SJSA1 (cell line): ENCODE measurements at places on chromosomes 7 and 10. TPM values are rescaled to one million over a fixed set of nuclear protein-coding genes. Genes with fewer than 3 reads are reported as not detected.

GRCh38 chr10:74025380-74025978 is 27.6 kb downstream of the VCL start:
- H3K27me3 ChIP-seq, result no peaks in the 10 kb centered on the region
- no peak for DNase-seq
- no peak overlapping the region for H3K27ac ChIP-seq
- H3K4me3 ChIP-seq, result no peak overlapping the region
- H3K4me1 ChIP-seq, result peaks cover 80% of the 10 kb centered on the region

GRCh38 chr7:95593343-95593742 is 3.0 kb downstream of the PDK4 start:
- no peak for DNase-seq
- H3K4me3 ChIP-seq, result no peak overlapping the region
- H3K4me1 ChIP-seq, result peaks cover 6% of the 10 kb centered on the region

DNA sequence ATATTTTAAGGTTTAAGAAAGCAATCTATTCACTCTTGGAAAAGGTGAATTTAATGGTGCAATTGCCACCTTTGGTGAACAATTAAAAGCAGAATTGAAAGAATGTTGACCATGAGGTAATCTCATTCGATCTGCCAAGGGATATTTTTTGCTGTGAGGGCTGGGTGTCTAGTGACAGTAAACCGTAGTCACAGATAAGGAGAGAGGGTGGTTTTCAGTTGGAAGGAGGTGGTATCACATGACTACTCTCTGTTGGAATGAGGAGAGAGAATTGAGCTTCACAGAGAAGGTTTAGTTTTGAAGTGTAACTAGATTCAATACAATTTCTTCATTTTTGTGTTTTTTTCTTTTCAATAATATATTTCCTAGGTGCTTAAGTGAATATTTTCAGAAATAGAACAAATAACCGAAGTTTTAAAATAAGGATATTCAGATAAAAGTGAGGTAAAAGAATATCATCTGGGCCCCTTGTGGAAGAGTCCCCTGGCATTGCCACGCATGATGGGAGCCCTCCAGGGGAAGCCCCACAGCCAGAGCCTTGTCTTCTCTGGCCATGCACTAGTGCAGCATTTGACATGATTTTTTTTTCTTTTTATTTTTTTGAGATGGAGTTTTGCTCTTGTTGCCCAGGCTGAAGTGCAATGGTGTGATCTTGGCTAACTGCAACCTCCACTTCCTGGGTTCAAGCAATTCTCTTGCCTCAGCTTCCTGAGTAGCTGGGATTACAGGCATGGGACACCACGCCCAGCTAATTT is 73.4 kb downstream of the GPR141 start:
- no peak overlapping the region for H3K27ac ChIP-seq
- no peaks in the 10 kb centered on the region for H3K4me1 ChIP-seq
- DNase-seq, result no peak
- H3K27me3 ChIP-seq, result no peaks in the 10 kb centered on the region; the same call in 1 of the 2 replicates

GRCh38 chr10:22531441-22531840 is 182.9 kb downstream of the PIP4K2A start:
- no peaks in the 10 kb centered on the region for H3K27me3 ChIP-seq
- H3K4me1 ChIP-seq, result peaks cover 10% of the 10 kb centered on the region
- no peak overlapping the region for H3K4me3 ChIP-seq
- peaks cover 5% of the 10 kb centered on the region; the same call in 1 of the 2 replicates for H3K36me3 ChIP-seq
- DNase-seq, result no peak
- no peak overlapping the region for H3K27ac ChIP-seq

DNA sequence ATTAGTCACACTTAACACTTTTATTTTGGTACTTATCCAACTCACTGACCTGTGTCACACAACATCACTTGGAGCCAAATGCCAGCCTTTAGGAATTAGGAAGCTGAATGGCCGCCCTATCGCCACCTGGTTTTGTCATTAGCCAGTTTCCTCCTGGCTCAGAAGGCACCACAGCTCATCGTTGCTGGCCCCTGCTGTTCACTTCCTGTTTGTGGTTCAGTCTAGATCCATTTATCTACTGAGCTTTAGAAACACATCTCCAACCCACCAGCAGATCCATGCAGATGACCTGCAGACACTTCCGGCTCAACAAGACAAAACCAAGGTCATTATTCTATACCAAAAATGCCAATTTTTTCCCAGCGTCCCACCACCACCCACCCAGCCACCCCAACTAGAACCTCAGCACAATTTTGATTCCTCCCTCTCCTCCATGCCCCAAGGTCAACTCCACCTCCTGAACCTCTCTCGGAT is 193.5 kb upstream of the NEBL start:
- no peak overlapping the region for H3K27ac ChIP-seq
- no peaks in the 10 kb centered on the region for H3K27me3 ChIP-seq
- no peak for DNase-seq
- H3K4me1 ChIP-seq, result no peaks in the 10 kb centered on the region

DNA sequence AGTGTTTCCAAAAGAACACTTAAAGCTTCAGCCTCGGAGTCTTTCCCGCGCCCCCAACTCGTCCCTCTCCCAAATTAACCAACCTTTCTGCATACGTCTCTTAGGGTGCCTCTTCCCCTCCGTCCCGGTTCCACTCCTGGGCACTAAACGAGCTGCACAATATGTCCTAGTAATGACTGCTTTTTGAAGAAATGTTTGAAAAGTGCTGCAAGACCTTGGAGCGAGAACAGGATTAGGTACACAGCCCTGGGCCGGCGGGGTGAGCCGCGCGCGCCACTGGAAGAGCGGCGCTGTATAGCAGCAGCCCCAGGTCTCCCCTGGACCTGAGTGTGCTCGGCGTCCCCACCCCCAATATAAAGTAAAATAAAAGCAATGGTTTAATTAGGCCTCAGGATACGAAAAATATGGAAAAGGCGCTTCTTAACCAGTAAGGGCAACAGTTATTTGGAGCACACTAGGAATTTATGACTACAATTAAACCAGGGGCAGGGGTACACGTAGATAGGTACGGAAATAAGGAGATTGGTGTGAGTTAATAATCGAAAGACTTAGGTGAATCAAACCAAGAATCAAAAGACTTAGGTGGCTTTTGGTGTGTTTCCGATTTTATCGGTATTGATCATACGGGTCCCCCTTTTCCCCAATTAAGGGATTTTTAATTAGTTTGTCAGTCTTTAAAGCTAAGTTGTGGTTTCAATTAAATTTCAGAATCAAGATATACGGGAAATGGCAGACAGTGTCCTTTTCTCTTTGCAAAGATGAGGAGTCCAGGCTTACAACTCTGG is 1.9 kb downstream of the TET1 start:
- peaks cover 14% of the 10 kb centered on the region for H3K4me1 ChIP-seq
- no peak overlapping the region for H3K4me3 ChIP-seq
- DNase-seq, result no peak
- no peaks in the 10 kb centered on the region for H3K27me3 ChIP-seq
- peaks cover 7% of the 10 kb centered on the region; the same call in 1 of the 2 replicates for H3K36me3 ChIP-seq
- no peak overlapping the region for H3K27ac ChIP-seq

- no peak overlapping the region for H3K4me3 ChIP-seq
- no peaks in the 10 kb centered on the region for H3K4me1 ChIP-seq
- no peak for DNase-seq
- H3K27ac ChIP-seq, result no peak overlapping the region
- H3K36me3 ChIP-seq, result no peaks in the 10 kb centered on the region
Observed at GRCh38 chr7:125032943-125033342, 103.3 kb upstream of the POT1 start.

DNA sequence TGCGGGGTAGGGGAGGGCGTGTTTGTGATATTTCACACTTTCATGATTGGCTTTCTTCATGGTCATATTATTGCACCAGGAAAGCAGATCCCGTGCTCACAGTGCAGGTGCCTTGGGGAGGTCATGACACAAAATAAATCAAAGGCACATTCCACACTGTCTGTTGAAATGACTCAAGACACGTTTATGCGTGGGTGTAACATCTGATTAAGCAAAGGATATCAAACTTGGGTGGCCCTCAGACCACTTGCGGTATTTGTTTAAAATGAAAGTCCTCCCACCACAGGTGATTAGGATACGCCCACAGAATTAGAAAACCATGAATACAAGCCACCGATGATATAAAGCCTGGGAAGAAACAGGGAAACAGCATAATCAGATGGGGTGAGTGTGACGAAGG is 51.1 kb downstream of the SVIL start:
- H3K27ac ChIP-seq, result peak overlapping the region; percentile 56
- no peaks in the 10 kb centered on the region for H3K36me3 ChIP-seq
- H3K4me1 ChIP-seq, result peaks cover 21% of the 10 kb centered on the region

DNA sequence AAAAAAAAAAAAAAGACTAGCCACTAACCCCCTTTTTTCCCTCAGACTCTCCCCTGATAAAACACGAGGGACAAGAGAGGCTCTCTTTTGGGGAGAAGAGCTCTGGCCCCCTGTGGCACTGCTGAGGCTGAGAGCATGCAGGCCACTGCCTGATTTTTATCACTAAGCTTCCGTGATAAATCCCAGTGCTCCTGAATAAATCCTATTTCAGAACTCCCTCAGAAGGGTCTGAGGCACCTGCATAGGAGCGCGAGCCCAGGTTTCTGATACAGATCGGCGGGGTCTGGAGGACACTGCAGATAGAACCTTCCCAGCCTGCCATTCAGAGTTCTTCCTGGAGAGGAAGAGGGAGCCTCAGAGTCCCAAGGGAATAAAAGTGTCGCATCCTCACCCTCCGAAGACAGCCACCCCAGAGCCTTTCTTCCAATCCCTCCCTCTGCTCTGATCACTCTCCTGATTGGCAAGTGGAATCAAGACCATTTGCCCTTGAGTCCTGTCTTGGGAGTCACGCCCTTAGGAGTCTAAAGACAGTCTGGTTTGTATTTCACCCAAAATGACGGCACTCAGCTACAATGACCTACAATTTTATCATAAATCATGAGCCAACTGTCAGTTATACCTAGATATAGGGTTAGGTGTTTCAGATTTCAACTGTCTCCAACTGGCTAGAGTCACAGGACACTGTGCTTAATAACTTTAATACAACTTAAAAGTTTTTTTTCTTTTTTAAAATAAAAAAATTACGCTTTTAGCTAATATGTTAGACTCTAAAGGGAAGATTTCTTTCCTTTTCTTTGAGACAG is 153.5 kb downstream of the RNF216 start:
- no peak overlapping the region for H3K4me3 ChIP-seq
- H3K27ac ChIP-seq, result no peak overlapping the region
- no peak for DNase-seq
- peaks cover 52% of the 10 kb centered on the region for H3K36me3 ChIP-seq
- H3K27me3 ChIP-seq, result no peaks in the 10 kb centered on the region

DNA sequence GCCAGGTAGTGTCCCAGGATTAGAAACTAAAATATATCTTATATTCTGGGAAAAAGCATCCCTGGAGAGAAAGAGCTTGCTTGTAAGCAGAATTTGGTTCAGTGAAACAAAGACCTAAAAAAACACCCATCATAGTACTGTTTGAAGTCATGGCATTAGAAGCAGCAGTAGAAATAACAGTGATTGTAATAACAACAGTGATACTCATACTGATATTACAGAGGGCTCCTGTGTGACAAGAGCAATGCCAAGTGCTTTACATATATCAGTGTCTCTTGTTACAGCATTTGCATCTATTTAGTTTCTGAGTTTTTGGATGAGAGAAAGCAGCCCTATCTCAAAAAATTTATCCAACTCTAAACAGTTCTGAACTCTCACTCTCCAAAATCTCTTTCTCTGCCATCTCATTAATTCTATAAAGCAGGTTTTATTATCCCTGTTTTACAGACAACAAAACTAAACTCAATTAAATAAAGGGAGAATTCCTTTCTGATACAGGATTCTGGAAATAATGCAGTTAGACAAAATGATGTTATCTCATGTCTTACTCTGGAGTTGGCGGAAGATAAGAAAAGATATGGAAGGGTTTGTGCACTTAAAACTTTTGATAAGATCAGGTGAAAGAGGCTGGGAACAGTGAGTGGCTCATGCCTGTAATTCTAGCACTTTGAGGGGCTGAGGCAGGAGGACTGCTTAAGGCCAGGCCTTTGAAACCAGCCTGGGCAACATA is 146.5 kb upstream of the AOAH start:
- no peaks in the 10 kb centered on the region for H3K27me3 ChIP-seq
- DNase-seq, result no peak
- no peaks in the 10 kb centered on the region for H3K4me1 ChIP-seq

- no peak overlapping the region for H3K4me3 ChIP-seq
- no peaks in the 10 kb centered on the region for H3K27me3 ChIP-seq
Observed at GRCh38 chr7:153087498-153087897, 327.9 kb downstream of the ACTR3B start.

DNA sequence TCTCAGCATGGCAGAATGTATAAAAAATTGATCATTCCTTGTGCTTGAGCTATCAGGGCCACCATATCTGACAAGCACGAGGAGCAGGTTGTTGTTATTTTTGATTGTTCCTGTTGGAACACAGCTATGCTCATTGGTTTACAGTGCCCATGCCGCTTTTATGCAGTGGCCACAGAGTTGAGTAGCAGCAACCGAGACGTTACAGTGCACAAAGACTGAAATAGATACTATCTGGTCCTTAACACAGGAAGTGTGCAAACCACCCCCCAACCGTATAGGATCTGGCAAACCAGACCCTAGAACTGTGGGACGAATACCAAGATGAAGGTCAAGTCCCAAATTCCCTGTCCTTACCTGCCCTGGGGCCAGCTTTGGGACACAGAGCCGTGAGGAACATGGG is 216.6 kb downstream of the KLF6 start:
- no peaks in the 10 kb centered on the region for H3K36me3 ChIP-seq
- H3K27me3 ChIP-seq, result no peaks in the 10 kb centered on the region
- no peak for DNase-seq
- H3K27ac ChIP-seq, result no peak overlapping the region
- H3K4me1 ChIP-seq, result no peaks in the 10 kb centered on the region

- H3K36me3 ChIP-seq, result no peaks in the 10 kb centered on the region
- H3K27ac ChIP-seq, result no peak overlapping the region
- no peak overlapping the region for H3K4me3 ChIP-seq
- H3K27me3 ChIP-seq, result 0 out of 2 replicates have a peak, but pooled peaks cover 2% of the 10 kb centered on the region
- H3K4me1 ChIP-seq, result no peaks in the 10 kb centered on the region
Observed at GRCh38 chr7:36736090-36736898, 12.0 kb upstream of the AOAH start.

DNA sequence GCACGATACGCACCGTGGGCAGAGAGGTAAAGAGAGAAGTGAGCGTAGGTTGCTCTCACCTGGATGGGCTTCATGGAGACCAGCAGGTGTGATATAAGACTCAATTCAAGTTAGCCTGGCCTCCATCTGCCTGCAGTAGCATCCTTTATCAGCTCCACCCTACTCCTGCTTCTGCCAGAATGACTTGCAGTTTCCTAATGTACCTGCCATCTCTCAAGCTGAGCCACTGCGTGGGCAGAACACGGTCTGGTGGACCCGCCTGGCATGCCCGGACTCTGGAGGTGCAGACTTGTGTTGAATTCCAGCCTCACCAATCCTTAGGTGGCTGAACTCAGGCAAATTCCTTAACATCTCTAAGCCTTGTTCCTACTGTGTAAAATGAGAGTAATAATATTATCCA is 64.3 kb downstream of the STEAP1B start:
- no peaks in the 10 kb centered on the region for H3K4me1 ChIP-seq
- DNase-seq, result no peak
- H3K27ac ChIP-seq, result no peak overlapping the region
- H3K4me3 ChIP-seq, result no peak overlapping the region

APBB1IP gene
- not detected in 2 replicates for total RNA-seq

TMEM168 gene
- total RNA-seq, result 16.6 and 21.5 TPM in 2 replicates

CYP3A4 gene
- not detected in 2 replicates for total RNA-seq
